Liver (tissue), 10 donors: ENCODE measurements at places on chromosomes 2 and 18. TPM values are rescaled to one million over a fixed set of nuclear protein-coding genes. Genes with fewer than 3 reads are reported as not detected.

GRCh38 chr2:85095094-85095493 is 38.1 kb upstream of the TCF7L1 start:
- DNase-seq: no peak

DNA sequence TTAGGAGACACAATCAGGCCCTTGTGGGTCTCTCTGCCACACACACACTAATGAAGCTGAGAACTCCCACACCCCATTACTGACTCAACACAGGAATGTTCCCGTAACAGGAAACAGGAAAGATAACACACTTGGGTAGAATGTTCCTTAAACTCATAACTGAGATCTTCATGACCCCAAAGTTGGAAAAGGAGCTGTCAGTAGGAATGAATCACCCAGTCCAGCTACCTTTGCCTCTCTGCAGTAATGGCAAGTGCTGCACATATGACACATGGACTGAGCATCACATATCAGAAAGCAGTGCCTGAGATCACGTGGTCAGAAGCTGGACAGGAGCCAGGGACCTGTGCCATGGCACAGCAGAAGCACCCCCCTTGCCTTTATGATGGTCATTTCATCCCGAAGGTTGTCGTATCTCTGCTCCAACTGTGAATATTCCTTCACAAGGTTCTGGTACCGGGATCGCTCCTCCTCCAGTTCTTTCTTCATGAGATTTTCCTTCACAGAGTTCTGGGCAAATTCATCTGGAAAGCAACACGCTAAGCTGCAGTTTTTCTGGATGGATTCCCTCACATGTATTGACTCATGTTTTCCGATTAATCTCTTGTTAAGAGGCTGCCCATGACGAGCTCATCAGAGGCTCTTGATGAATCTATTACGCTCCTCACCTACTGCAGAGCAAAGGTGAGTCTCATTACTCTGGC is 65.4 kb upstream of the ACAA2 start:
- DNase-seq: no peak

- peak; percentile 10 for DNase-seq
Observed at GRCh38 chr2:45957533-45958227, 306.2 kb downstream of the PRKCE start.

GRCh38 chr2:215460682-215461382 is 25.0 kb upstream of the FN1 start:
- DNase-seq: no peak

GRCh38 chr2:102000813-102001766 is 9.3 kb downstream of the IL1R2 start:
- no peak for DNase-seq

DNA sequence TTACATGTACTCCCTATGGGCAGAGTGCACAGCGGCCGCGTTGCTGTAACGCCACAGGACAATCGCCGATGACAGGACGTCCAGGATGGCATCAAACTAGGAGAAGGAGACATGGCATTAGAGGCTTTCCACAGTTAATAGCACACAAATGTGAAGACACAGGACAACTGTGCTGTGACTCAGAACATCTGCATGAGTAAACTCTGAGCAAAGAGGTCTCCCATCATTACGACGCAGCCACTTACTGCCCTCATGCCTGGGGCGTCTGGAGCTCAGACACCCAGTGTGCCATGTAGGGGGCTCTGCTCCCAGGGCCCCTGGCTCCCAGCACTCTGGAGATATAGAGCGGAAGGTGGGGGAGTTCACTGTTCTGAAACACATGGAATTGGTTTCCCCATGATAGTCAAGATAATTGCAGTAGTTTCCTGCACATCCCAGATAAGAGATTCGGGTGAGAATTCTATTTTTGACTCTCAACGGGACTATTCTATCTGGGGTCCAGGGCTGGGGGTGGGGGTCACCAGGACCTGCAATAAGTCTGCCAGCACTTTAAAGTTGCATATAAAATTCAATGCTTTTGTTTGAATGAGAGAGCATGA is 168.1 kb downstream of the TMEM163 start:
- no peak for DNase-seq

- DNase-seq: no peak
Observed at GRCh38 chr2:159683817-159684216, 28.5 kb upstream of the MARCHF7 start.

DNA sequence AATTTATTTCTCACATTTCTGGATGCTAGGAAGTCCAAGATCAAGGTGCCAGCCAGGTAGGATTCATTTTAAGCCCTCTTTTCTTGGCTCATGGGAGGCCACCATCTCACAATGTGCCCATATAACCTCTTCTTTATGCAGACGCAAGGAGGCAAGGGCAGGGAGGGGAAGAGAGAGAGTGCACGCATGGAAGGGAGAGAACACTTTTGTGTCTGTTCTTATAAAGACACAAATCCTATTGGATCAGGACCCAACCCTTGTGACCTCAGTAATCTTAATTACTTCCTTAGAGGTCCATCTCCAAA is 32.5 kb downstream of the CMPK2 start:
- no peak for DNase-seq

- no peak for DNase-seq
Observed at GRCh38 chr18:58496937-58497336, 132.0 kb downstream of the ALPK2 start.

- DNase-seq: no peak
Observed at GRCh38 chr2:112821682-112822081, 14.9 kb downstream of the IL1B start.

DNA sequence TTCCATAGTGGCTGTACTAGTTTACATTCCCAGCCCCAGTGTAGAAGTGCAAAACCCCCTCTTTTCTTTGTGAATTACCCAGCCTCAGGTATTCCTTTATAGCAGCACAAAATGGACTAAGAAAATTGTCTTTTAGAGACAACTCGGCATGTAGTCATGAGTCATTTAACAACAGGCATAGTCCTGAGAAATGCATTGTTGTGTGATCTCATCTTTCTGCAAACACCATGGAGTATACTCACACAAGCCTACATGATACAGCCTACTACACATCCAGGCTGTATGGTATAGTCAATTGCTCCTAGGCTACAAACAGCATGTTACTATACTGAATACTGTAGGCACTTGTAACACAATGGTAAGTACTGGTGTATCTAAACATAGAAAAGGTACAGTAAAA is 44.4 kb upstream of the MBP start:
- DNase-seq: no peak

DNA sequence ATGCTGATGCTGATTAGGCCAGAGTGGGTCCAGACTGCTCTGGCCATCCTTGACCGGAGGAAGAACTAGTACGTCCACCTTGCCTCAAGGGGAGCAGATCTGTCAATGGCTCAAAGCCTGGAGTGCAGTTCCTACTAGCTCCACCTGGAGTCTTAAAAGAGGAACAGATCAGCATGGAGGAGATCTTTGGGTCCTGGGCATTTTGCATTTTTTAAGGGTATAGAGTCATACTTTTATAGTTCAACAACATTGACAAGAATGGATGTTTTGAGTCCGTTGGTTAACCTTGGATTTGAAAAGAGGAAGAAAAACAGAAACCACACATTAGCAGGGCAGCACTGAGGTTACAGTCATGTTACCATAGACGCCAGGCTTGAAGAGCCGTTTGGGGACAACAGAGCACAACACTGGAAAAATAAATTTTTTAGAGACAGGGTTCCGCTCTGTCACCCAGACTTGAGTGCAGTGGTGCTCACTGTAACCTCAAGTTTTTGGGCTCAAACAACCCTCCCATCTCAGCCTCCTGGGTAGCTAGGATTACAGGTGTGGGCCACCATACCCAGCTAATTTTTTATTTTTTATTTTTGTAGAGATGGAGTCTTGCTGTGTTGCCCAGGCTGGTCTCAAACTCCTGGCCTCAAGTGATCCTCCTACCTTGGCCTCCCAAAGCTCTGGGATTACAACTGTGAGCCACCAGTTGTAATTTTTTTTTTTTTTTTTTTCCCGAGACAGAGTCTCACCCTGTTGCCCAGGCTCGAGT is 78.5 kb downstream of the PRKCE start:
- no peak for DNase-seq

- DNase-seq: peak; percentile 73
Observed at GRCh38 chr18:12308386-12309100, 502 bp downstream of the TUBB6 start.

- no peak for DNase-seq
Observed at GRCh38 chr2:191351298-191351697, 106.1 kb downstream of the MYO1B start.

- DNase-seq: no peak
Observed at GRCh38 chr2:161165811-161166210, 5.6 kb downstream of the TANK start.

GRCh38 chr18:74367905-74368304 is 52.3 kb downstream of the C18orf63 start:
- DNase-seq: no peak

DNA sequence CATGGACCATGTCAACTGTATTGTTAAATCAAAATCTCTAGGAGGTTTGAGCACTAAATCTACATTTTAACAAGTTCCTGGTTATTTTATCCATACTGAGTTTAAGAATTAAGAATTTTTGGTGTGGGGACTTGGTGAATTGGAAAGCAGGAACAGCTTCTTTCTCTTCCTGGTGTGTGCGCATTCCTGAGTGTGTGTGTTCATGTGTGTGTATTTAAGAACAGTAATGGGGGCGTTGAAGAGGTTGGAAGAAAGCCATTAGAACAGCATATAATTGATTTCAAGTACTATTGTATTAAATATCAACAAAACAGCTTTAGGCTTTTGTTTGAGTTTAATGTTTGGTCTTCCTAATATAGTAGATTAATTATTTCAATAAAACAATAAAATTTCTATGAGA is 801.3 kb upstream of the ID2 start:
- no peak for DNase-seq

GRCh38 chr2:24380820-24381219 is 20.5 kb upstream of the ITSN2 start:
- no peak for DNase-seq

DNA sequence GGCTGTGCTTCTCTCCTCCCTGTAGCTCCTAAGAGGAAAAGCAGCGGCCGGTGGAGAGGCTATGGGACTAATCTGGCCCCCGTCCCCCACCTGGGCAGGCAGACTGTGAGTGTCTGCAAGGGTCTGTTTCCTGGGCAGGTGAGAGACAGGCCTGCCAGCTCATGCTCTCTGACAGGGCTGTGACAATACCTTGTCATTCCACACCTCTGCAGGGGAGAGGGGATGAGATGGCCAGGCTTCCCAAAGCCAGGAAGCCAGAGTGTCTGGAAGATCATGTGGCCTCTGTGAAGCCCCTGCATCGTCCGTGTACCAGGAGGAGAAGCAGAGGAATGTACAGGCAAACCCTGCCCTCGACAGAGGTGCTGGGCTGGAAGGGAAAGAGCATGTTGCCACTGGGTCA is 142.5 kb upstream of the GATA6 start:
- DNase-seq: no peak

DNA sequence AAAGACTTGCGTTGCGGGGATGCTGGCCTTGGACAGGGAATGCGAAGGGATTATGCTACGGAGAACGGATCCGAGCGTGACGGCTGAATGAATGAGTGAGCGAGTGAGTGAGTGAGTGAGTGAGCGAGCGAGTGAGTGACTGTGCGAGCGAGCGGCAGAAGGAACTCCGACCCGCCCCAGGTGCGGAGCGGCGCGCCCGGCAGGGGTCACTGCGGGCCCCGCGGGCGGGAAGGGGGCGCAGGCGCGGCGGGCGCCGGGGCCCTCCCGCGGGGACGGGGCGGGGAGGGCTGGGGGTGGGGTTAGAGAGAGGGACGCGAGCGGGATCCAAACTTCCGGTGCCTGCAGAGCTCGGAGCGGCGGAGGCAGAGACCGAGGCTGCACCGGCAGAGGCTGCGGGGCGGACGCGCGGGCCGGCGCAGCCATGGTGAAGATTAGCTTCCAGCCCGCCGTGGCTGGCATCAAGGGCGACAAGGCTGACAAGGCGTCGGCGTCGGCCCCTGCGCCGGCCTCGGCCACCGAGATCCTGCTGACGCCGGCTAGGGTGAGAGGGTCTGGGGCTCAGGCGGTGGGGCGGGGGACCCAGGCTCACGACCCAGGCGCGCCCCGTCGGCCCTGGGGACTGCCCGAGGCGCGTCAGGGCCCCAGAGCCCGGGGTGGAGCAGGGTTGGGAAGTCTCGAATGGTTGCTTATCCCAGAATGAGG is at the start of gene ITM2C:
ITM2C (plus strand) TSS at position 338 of the 702 bp plus-strand sequence; CDS start at position 422, 84 bp downstream.
- DNase-seq: peak; percentile 68

GRCh38 chr2:72916743-72917137 is 579 bp upstream of the EMX1 start:
- no peak for DNase-seq

Gene BARD1
- total RNA-seq: 3.8 TPM

Gene POU3F3
- not detected for total RNA-seq

Gene ACTG2
- 7.7 TPM for total RNA-seq

Gene NOTO
- not detected for total RNA-seq

Gene SKOR2
- not detected for total RNA-seq

Gene SLC5A7
- total RNA-seq: under 0.01 TPM

Gene DAPL1
- not detected for total RNA-seq

Gene GLI2
- total RNA-seq: 0.14 TPM

Gene IL36A
- total RNA-seq: not detected

Gene ALPP
- not detected for total RNA-seq

Gene WBP1
- total RNA-seq: 26.2 TPM

Gene DNAJC10
- 22.6 TPM for total RNA-seq

Gene ANKRD29
- 0.50 TPM for total RNA-seq

Gene KIAA2012
- under 0.01 TPM for total RNA-seq

Gene FAHD2A
- 20.1 TPM for total RNA-seq

Gene CD8A
- 0.42 TPM for total RNA-seq
